ENCODE measurements at places on chromosomes 4 and X.

GRCh38 chrX:7286168-7286837 lies 138.3 kb upstream of the PUDP start:
- DNase-seq: no peak

DNA sequence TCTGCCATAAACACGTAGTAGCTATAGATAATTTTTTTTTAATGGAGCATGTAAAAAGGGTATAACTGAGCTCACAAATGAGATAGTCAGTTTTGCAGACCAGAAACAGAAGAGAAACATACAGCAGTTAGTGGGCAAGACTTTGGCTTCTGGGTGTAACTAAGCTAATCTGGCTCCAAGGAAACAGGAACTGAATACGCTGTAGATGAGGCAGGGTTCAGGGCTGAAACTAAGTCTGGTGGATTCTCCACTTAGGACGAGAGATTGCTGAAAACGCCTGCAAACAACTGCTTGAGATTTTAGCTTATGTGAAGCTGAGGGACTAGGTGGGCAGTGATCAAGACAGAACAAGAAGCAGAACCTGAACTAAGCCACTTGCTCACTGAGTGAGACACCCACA lies 91.7 kb downstream of the SMIM20 start:
- DNase-seq: no peak

DNA sequence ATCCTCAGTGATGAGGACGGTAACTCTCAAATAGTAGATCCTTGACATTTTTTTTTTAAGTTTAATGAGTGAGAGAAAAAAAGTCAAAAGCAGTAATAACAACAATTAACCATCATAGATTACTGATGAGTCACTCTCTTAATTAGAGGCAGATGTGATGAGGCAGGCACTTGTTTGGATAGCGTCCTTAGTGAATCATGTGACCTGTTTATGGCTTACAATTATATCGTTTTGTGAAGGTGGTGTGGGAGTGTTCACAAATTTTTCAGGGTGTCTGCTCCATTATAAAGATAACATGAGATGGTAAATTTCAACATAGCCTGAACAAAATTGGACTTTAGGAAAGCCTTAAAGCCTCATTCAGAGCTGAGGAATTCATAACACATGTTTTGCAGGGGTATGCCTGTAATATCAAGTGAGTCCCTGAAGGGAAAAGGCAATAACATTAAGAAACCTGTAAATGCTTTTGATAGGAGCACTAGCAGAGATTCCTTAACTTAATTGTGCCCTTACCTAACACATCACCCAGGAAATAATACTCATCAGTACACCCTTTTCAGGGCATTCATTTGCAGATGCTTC lies 51.9 kb upstream of the XIAP start:
- DNase-seq: no peak

DNA sequence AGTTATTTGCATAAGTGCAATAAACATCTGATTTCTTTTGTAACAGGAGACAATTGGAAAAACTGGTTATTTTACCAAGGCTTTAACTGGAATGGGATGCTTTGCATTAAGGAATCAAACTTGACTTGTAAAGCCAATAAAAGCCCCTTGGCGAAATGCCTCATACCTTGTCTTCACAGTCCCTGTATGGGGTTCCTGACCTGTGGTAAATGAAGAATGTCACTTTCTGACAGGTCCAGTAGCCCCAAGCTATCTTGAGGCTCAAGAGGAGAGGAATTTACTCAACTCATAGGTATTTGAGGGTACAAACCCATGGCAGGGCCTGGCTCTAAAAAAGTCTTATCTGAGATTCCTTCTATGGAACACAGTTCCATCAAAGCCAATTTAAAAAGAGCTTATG lies 78.0 kb downstream of the ACOX3 start:
- no peak for DNase-seq

GRCh38 chr4:22233230-22233629 lies 282.6 kb downstream of the ADGRA3 start:
- DNase-seq: no peak

Measured in stimulated activated CD4-positive, alpha-beta T cell treated with anti-CD3 and anti-CD28 coated beads, Interleukin-12 subunit alpha, Interleukin-12 subunit beta, amount 100 ng/mL, for 24 hours (primary cell).